ENCODE measurements at places on chromosomes 5 and 9.

GRCh38 chr9:83622939-83623678 is at the start of gene IDNK:
Gene IDNK, plus strand, starts transcription at chr9:83623143. Its CDS starts 29 bp downstream, at chr9:83623172.
- peak; percentile 61 for DNase-seq

DNA sequence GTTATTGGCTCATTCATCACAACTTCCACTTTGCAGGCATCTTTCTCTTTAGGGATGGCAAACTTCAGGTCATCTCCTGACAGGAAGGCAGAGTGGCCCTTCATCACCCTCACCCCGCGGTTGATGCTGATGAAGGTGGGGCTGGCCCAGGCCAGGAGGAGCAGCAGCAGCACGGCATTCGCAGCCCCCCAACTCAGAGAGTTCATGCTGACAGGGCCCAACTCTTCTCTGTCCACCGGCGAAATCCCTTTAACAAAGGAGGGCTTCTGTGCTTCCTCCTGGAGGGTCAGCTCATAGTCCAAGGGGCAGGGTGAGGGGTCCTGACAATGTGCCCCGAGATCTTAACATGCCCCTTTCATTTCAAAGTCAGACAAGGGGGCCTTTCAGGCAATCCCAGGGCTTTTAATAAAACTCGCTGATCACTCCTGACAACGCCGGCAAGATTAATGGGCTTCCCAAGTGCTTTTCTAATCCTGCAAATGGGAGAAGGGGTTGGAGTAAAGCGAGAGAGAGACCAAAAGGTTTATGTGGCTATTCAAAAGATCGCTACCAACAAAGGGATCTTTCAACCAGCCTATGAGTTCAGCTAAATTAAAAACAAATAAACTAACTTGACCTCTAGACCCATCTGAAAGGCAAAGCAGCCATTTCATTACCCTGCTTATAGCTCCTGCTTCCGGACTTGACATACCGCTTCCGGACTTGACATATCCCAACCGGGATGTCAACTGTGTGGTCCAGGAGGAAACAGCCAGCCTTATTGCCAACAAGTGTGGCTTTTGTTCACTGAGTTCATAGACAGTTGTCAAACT is 41.2 kb downstream of the FREM1 start:
- no peak for DNase-seq

DNA sequence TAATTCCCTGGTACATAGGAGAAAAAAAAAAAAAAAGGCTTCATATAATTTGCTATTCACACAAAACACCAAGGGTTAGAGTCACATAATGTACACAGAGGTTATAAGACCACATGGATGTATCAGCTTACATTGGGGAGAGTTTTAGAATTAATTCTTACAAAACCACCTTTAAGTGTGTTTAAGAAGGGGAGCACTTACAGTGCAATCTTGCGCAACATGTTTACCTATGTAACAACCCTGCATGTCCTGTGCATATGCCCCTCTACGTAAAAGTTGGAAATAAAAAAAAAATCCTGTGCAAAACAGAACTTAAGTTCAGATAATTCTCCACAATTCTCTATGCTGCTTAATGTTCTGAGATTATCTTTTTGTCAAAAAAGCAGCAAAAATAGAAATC is 190.0 kb downstream of the DENND1A start:
- no peak for DNase-seq

DNA sequence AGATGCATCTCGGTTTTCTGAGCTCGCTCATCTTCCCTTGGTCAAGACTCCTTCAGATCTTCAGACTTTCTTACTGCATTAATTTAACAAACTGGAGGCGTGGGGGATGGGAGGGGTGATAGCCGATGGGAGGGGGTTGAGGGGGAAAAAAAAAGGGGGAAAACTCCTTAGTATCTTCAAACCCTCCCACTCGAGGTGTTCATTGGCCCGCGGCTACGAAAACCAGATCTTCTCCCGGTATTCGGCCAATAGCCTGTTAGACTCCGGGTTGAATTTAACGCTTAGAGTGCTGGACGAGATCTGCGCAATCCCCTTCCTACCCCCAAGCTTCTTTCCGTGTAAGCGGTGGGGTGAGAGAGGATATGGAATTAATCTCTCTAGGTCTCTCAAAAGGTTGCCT is 689 bp upstream of the GLRA1 start:
- DNase-seq: no peak

DNA sequence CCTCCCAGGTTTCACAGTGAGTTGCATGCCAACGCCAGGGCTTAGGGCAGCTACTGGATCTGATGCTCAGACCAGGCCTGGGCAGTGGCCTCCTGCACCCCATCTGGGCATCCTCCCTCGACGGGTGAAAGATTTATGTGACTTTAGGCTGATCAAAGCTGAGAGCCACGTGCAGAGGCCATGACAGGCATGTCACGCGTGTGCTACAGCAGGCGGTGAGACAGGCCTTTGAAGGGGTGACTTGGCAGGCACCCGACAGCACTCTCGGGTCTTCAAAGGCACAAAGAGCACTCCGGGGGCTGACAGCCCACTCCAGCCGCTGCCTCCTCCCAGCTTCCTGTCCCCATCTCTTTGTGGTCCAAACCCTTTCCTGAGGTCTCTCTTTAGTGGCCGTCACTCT is 66.2 kb downstream of the NTNG2 start:
- DNase-seq: no peak

DNA sequence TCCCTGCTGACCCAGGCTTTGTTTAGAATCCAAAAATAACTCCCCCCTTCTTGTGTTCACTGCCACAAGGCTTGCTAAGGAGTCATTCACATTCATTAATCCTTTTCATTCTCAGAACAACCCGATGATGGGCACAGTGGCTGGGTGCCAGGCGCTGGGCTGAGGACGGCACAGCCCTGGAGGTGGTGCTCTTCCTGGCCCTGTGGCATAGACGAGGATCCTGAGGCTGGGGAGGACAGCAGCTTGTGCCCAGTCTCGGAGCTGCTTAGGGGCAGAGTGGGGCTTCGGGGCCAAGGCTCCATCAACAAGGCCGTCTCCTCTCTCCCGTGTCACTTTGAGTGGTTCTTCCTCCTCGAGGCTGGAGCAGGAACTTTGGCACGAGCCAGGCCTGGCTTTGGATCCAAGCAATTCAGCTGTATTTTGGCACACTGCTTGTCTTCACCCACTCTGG is 166.7 kb downstream of the TTLL11 start:
- DNase-seq: no peak

DNA sequence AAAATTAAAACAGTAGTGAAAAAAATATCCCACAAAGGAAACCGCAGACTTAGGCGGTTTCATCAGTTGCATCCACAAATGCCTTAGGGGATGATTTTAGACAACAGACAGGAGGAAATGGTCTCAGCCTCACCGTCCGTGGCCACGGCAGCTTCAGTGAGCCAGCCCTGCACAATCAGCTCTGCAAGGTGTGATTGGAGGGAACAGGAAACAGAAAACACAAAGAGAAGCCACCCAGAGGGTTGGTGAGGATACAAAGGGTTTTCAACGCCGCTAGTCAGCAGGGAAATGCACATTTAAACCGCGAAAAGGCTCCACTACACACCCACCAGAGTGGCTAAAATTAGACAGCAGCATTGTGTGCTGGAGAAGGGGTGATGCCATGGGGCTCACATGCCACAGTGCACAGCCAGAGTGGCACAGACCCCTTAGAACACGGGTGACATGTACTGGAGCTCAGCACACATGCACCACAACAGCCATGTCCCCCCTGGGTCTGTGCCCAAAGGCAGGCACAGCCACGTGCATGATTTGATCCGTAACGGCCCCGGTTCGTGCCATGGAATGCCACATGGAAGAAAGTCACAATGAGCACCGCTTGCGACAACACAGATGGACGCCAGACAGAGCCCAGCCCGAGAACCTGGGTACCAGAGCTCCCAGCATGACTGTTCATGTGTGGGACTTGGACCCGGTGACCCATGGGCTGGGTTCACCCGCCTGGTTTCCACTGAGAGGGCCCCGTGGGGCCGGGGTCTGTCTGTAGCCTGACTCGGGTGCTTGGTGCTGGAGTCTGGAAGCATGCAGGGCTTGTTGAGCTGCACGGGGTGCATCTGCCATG is 18.3 kb upstream of the TERT start:
- peak; percentile 37 for DNase-seq

All from stimulated activated CD4-positive, alpha-beta T cell treated with anti-CD3 and anti-CD28 coated beads, Interleukin-4, amount 100 ng/mL, for 24 hours (primary cell).